Islet precursor cell (in vitro differentiated cells): ENCODE measurements at places on chromosomes 6 and 20.

GRCh38 chr6:33429750-33430052 lies 9.8 kb downstream of the SYNGAP1 start:
- DNase-seq = no peak

DNA sequence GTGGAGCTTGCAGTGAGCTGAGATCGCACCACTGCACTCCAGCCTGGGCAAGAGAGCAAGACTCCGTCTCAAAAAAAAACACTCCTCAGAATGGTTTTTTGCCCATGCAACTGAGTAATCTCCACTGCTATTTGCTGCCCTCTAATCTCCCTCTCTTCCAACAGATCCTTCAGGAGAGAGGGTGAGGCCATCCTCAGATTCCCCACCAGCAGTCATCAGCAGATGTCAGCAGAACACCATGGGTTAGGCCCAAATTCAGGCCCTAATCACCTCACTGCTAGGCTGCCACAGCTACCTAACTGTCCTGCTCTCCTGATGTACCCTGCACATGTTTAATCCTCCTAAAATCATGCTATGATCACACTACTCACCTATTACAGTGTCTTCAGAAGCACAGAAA lies 63.2 kb upstream of the BEND6 start:
- peak; percentile 61 for DNase-seq

DNA sequence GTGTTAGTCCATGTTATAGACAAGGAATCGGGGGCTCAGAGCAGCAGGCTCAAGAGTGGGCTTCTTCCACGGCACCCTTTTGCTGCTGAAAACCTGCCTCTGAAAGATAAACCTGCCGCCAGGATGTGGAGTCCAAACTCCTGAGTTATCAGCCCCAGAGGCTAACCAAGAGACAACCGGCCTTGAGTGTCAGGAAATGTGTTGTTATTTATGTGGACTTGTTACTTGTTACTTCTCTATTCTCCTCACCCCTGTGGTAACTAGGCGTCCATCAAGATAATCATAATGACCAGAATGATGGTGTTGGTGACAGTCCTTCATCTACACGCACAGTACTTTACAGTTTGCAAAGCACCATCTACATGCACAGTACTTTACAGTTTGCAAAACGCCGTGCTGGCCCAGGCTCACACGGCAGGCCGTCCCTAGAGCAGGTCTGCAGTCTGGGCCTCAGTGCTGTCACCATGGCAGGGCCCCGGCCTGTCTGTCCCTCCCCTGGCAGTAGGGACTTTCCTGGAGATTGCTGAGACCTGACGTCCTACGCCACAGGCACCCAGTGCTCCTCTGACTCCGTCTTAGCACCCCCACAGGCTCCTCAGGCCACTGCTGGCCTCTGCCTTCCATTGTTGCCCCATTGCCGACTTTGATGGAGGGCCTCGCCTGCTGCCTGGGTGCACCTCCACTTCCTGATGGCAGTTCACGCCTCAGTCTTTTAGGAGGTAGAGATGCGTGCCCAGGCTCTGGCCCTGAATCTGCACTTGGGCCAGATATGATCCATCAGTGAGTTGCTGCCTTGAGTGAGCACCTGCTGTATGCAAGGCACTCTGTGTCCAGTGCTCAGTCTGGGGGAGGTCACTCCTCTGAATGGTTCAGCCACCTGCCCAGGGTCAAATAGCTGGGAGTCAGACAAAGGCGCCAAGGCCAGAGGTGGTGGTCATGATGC lies 9.1 kb upstream of the BPIFB4 start:
- no peak for DNase-seq

GRCh38 chr6:142406131-142406530 lies 104.3 kb downstream of the ADGRG6 start:
- no peak for DNase-seq

DNA sequence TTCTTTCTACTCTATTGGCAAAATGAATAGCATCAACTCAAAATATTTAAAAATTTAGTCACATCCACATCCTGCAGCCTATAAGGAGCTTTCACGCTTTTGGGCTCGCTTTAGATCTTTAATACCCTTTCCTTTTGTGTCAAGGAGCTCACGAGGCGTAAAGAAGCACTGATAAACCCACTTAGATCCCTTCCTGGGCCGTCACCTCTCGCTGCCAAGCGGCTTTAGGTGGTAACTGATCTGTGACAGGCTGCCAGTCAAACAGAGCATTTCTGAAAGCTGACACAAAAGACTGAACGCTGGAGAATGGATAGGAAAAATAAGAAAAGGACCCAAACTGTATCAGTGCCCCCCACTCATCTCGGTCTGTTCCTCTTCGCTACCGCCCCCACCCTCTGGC lies 385.7 kb upstream of the MMS22L start:
- DNase-seq = peak; percentile 54

DNA sequence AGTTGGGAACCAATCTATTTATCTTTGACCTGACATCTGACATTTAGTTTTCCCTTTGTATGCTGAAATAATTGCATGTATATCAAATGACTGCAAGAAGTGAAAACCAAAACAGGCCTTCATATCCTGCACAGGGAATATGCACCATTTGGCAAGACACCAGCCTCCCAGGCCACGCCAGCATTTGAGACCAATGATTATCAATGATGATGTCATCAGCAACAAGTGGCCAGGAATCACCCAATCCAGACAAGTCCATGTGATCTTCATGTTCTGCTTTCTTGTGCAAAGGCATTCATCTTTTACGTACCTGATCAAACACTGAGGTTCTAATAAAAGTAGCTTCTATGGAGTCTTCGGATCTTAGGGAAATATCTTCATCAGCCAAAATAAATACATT lies 107.4 kb upstream of the TENT5A start:
- no peak for DNase-seq

DNA sequence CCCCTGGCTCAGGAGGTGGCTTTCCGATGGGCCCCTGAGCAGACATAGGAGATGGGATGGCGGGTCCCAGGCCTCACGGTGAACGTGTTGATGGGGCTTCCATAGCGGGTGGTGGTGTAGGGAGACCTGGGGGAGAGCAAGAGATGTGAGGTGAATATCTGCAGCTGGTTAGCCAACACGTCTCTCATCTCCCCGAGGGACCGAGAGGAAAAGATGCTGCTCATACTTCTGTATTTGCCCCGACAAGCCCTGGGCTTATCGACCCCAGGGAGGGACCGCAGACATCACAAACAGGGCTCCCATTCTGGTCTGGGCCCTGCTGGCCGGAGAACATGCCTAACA lies 38.7 kb downstream of the C6orf132 start:
- DNase-seq = no peak

DNA sequence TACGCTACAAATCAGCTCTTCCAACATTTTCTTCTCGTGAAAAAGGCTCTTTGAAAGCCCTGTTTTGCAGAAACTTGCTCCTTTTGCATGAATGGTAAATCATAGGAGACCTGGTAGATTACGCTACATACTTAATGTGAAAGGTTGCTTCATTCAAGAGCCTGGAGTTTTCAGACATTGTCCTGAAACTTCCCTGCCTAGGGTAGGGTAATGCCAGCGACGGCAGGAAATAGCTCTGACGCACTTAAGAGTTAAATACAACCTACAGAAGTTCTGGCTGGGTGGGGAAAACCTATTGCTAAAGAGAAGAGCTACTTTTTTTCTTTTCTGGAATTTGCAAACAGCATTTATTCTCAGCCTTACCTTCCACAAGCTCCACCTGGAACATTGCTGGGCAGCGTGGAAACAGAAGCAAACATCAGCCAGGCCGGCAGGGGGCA lies 144.5 kb downstream of the LPA start:
- no peak for DNase-seq

GRCh38 chr6:19571176-19571575 lies 266.0 kb upstream of the ID4 start:
- DNase-seq = no peak

GRCh38 chr6:45619211-45619760 lies 241.6 kb upstream of the SUPT3H start:
- peak; percentile 82 for DNase-seq
